Amniotic stem cell (primary cell): ENCODE measurements at places on chromosomes 1 and 21.

DNA sequence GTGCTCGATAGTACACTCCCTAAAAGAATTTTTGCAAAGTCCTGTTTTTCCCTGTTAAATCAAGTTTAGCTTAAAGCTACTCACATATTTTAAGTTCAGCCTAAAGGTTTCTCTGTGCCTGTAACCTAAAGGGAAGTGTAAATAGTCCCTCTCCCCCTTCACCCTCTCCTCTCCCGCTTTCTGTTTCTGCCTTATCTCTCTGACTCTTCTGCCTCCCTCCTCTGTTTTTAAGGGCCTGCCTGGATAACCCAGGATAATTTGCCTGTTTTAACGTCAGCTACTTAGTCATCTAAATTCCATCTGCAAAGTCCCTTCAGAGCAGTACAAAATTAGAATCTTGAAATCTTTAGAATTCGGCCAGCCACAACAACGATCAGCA lies 92.6 kb downstream of the NID1 start:
- peak; percentile 59 for DNase-seq

- peak; percentile 18 for DNase-seq
Observed at GRCh38 chr1:92184632-92185031, 33.1 kb upstream of the C1orf146 start.

DNA sequence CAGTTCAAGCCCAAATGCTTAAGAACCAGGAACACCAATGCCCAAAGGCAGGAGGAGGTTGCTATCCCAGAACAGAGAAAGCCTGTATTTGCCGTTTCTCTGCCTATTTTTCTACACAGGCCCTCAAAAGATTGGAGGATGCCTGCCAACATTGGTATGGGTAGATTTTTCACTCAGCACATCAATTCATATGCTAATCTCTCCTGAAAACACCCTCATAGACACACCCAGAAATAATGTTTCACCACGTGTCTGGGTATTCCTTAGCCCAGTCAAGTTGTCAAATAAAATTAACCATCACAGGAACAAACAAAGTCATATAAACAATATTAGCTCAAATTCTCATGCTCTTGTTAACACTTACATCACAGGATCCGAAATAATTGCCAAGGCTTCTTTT lies 121.9 kb downstream of the RGS21 start:
- no peak for DNase-seq

GRCh38 chr1:10530756-10531495 lies 56.2 kb downstream of the PEX14 start:
- DNase-seq, result no peak

GRCh38 chr1:109491372-109491771 lies 2.5 kb upstream of the CYB561D1 start:
- no peak for DNase-seq

- DNase-seq, result no peak
Observed at GRCh38 chr1:13683206-13683605, 16.8 kb upstream of the PRDM2 start.

DNA sequence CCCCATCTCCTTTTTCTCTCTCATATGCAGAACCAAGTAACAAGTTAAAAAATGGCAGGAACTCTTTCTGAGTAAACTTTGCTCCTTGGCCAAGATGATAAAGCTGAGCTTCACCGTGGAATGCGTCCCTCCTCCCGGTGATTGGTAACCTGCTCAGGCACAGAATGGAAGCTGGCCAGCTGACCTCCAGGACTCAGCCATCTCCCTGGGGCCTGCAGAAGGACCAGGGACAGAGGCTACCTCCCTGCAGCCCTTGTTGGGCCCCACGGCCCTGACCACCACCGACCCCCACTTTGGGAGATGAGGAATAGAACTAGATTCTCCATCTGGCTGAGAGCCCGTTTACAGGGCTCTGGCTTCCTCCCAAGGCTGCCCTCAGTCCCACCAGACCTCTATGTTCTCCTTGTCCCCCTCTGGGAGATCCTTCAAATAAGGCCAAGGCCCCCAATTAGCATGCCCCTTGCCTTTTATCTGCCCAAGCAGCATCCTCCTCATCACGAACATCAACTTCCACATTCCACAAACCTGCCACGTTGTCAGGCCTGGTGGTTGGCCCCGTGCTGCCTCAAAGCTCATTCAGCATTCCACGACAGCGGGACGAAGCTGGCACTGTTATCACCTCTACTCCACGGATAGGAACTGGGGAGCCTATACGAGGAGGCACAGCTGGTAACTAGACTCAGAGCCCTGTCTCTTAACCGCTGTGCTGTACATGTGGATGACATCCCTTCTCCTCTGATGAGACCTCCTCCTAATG lies 74.2 kb downstream of the CD34 start:
- no peak for DNase-seq

GRCh38 chr1:234544087-234544579 lies 65.2 kb upstream of the TARBP1 start:
- peak; percentile 66 for DNase-seq

DNA sequence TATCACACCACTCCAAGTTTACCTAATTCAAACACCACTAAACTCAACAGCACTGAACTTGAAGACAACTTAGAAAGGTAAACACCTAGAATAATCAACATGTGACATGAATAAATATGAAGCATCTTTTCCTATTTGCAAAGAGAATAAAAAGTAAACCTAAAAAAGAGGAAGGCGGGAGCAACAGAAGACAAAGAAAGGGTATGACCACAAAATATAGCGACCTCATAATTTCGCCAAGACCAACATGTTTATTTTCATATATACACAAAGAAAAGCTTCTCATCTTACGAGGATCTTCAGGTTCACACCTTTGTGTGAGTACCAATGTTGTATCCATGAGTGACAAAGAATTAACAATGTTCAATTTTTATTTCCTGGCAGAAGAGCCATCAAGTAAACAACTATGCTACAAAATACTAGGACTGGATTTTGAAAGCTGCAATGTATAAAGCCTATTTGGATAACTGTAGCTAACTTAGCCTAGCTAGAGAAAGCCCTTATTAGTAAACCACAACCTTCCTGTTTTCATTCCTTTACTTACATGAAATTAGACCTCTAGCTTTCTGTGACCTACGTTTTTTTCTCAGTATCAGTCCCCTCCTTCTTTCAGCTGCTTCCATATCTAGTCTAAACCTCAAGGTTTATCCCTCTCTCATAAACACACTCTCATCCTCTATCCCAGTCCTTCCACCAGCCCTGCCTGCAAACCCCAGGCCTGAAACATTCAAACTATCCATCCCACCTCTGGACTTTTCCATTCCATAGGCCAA lies 21.3 kb upstream of the PHTF1 start:
- no peak for DNase-seq

DNA sequence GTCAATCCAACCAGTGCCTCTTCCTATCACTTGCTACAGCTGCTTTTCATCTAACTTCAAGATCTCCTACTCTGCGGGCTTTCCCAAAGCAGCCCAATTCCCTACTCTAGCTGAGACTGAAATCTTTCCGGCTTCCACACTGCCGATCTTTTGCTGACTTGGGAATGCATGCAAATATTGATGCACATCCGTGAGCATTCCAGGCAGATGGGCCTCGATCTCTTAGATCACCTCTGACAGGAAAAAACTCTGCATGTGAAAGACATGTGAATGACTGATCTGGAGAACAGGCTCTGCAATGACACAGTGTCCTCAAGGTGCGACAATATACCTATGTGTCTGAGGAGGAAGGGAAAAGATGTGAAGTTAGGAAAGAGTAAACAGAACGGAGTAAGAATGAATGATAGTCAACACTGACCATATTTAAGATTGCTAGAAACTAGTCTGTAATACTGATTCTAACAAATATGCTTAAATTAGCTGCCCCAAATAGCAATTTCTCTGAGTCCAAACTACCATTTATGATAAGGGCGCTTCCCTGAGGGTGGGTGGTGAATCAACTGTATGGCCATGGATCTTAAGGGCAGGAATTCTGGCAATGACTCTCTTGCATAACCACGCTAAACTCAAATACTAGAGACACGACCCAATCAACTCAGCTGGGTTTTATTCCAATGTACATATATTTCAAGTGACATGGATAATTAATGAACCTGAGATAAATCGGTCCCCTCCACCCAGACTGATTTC lies 8.4 kb downstream of the TAF5L start:
- DNase-seq, result no peak

GRCh38 chr1:219833214-219833815 lies 95.0 kb downstream of the SLC30A10 start:
- DNase-seq, result no peak

- DNase-seq, result no peak
Observed at GRCh38 chr1:72006092-72006491, 276.2 kb downstream of the NEGR1 start.

- no peak for DNase-seq
Observed at GRCh38 chr1:119294199-119294598, 74.4 kb upstream of the HAO2 start.

DNA sequence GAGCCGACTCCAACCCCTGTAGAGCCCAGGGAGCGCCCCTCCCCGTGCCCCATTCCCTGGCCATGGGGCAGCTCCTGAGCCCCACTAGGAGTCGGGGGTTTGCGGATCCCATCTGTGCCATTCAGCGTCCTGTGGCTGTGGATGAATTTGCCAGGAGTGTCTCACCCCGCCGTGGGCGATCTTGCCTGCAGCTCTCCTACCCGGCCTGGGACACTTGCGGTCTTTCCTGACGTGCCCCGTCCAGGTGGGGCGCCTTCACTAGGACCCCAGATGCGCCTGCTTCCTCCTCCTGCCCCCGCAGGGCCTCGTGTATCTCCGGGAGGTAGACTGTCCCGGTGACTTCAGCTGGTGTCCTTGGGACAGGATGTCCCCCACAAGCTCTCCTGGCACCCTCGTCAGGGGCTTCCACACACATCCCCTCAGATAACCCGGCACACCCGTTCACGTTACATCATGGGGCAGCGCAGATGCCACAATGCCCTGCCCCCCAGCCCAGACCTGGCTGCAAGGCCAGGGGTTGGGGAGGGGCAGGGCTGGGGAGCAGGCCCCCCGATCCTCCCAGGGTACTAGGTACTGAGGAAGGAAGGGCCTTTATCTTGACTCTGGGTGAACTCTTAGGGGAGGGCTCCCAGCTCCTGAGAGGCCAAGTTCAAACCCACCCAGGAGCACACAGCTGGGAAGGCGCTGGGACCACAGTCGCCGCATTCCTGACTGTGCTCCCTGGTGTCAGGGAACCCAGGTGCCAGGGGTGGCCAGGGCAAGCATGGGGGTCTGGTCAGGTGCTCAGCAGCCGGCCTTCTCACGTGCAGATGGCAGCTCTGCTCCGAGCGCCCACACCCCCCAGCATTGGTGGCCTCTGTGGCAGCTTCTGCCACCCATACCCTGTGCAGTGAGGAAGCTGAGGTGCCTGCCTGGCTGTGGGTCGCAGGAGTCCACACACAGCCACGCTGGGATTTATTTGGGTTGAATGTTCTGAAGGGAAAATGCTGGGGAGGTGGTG lies 53.4 kb upstream of the COL6A1 start:
- DNase-seq, result no peak

DNA sequence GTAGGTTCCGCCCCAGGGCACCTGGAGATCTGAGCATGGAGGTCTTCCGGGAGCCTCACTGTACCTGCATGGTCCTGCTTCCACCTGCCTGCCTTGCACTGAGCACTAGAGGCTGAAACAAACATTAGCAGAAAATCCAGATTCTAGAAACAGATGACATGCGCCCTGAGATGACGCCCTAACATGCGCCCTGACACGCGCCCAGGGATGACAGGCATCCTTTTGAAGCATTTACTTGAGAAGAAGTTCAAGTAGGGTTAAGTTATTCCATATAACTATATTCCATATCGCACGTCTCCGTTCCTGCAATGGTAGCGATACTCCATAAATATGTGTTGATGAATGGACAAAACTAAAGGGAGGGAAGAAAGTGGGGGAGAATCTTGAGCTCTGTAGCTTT lies 13.7 kb downstream of the ACTA1 start:
- no peak for DNase-seq

DNA sequence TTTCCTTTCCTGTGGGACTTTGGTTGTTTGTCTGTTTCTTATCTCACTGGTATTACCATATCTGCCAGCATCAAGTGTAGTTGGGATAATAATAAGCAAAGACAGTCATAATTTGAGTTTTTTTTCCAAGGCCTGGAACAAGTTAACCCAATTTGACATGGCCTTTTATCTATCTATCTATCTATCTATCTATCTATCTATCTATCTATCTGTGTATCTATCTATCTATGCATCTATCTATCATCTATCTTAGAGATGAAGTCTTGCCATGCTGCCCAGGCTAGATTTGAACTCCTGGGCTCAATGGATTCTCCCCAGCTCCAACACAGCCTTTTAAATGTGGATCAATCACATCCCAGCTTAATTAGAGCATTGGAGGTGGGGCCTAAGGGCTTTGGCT lies 174.1 kb upstream of the CSF3R start:
- no peak for DNase-seq

DNA sequence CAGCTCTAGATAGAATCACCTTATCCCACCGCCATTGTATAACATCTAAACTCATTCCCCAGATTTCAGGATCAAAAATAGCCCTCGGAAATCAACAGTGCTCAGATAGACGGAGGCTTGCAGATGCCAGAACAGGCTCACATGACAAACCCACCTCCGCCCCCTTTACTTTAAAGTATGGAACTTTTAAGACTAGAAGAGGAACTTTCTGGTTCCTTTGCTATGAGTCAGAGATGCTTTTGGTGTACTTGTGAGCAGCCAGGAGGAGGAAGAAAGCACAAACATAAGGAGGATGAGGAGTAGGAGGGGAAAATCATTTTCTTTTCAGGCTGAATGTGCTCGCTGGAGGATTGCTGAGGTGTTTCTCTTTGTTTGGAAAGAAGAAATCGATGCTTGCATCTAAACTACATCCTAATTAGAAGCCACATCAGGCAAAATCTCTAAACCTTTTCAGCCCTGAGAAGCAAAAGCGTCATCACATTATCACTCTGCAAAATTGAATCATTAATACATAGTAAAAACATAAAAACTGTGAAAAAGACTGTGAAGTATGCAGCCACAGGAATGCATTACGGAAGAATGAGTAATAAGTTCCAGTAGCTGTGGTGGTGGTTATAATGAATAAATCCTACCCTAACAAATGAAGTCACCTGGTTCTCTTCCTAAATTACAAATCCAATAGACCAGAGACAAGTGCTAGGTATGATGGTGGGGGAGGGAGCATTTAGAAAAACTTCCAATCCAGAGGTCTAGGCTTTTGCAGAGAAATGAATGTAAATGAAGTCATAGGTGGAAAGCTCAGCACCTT lies 251.3 kb downstream of the KCNH1 start:
- DNase-seq, result no peak

DNA sequence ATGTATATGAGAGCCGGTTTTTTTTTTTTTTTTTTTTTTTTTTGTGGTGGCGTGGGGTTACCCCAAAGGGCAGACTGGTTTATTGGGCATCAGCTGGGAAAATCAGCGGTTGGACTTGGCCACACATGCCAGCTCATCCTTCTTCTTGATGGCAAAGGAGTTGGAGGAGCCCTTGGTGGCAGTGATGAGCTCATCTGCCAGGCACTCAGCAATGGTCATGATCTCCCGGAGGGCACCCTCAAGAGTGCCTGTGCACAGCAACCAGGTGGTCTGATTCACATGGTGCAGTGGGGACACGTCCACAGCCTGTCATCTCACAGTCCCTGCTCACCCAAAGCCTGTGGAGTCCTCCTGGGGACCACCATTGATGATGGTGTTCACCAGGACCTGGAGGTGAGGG lies 62.0 kb downstream of the MRPS6 start:
- DNase-seq, result no peak

DNA sequence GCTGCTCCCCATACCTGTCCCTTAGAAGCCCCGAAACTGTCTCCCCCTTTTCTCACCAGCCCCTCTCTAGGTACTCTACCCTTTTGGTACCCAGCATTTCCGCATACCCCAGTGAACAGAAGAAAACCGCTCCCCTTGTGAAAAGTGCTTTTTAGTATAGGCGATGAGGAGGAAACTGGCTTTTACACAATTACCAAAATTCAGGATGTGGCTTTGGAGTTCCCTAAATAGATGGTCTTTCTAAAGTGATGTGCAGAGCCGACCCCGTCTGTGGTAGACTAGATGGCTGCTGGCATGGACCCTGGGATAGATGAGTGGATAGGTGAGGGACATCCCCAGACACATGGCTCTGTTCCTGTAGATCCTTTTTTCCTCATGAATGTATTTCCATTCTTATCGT lies 2.6 kb upstream of the PER3 start:
- no peak for DNase-seq
